Activated naive CD4-positive, alpha-beta T cell treated with Interleukin-2 at 50 U/mL for 16 hours (primary cell): ENCODE measurements at places on chromosomes 1 and 21.
A peak's percentile ranks its signal among the peaks of the same experiment; 100 is the strongest.

- no peak for DNase-seq
Measured at GRCh38 chr1:157955857-157956256, 37.6 kb upstream of the KIRREL1 start.

DNA sequence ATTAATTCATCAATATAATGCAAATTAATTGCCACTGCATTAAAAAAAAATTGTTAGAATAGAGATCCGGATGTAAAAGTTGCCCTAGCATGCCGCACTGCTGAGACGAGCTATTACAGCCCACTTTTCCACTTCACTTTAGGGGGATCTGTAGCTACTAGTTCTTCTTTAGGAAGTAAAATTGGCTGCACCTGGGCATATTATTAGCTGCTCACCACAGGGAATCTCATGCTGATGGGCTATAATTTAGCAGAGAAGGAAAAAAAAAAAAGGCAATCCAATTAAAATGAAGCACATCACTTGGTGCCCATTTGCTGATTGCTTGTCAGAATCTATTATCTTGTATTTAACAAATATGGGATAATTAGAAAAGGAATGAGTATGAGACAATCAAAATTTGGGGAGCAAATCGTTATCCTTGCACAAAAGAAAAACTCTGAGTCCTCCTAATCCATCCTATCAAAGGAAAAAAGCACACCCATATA, 233.4 kb downstream of the DSCAM start:
- no peak for DNase-seq

- DNase-seq = no peak
Measured at GRCh38 chr1:113141650-113142473, 68.9 kb downstream of the LRIG2 start.

- DNase-seq = peak; percentile 72
Measured at GRCh38 chr1:223189903-223190724, 47.1 kb upstream of the TLR5 start.

DNA sequence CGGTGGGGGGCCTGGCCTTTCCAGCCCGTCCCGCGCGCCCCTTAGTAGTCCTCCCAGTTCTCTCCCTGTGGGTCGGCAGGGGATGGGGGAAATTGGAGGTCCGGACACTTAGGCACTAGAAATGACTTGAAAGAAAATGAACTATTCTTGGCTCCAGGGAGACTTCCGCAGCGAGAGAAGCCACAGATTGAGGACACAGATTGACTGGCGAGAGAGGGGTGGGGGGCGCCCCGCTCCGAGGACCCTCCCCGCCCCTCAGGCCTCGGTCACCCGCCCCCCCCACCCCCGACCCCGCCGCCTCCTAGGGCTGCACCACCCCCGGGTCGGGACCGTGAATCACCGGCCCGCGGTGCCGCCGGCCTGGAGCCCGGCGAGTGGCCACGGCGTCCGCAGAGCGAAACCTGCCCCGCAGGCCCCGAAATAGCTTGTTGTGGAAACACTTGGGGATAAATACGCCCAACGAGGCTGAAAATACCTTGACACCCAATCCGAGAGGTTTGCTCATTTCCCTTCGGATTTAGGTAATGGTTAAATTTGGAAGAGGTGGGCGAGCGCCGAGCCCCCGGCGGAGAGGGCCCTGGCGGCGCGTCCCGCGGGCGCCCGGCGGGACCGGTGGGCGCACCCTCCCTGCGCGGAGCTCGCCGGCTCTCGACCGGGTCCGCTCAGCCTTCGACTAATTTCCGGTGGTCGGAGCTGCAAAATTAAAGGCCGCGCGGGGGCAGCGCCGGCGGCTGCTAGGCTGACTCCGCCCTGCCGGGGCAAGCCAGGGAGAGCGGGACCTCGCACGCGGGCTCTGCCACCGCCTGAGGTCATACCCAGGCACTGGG, at the start of gene GFI1:
GFI1 (minus strand) TSS at position 675 of the 827 bp plus-strand sequence. CDS start 3,438 bp downstream, outside the sequence.
- peak; percentile 80 for DNase-seq
